ENCODE measurements at places on chromosomes 16 and 17. TPM values are rescaled to one million over a fixed set of nuclear protein-coding genes. Genes with fewer than 3 reads are reported as not detected.

KRTAP9-2 gene
- total RNA-seq, result not detected

CRYBA1 gene
- not detected for total RNA-seq

GRCh38 chr16:30621765-30622164 lies 11.6 kb upstream of the ZNF689 start:
- no peak overlapping the region for H3K27ac ChIP-seq
- no peaks in the 10 kb centered on the region for H3K36me3 ChIP-seq
- peaks cover 35% of the 10 kb centered on the region for H3K27me3 ChIP-seq

DNA sequence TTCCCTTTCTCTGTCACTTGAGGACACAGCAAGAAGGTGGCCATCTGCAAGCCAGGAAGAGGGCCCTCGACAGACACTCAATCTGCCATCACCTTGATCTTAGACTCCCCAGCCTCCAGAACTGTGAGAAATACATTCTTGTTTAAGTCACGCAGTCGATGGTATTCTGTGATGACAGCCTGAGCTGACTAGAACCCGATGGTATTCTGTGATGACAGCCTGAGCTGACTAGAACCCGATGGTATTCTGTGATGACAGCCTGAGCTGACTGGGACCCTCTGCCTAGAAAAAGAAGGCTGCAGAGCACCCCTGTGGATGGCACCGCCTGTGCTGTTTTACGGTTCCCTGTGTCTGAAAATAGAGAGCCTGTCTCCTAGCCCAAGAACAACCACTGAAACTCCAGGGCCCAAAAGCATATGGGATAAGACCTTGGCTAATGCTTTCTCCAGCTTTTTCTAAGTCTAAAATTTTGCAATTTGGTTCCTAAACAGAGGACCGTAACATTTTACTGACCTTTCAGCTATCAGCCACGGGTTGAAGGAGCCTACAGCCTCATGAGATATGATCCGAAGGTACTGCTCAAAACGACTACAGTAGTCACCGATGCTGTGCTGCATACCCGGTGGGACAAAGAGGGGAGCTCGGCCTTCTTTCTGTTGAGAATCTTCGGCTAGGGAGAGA lies 33.1 kb upstream of the PITPNM3 start:
- H3K4me3 ChIP-seq, result no peak overlapping the region
- no peaks in the 10 kb centered on the region for H3K27me3 ChIP-seq
- H3K27ac ChIP-seq, result no peak overlapping the region
- H3K4me1 ChIP-seq, result peaks cover 7% of the 10 kb centered on the region

- no peaks in the 10 kb centered on the region for H3K27me3 ChIP-seq
- H3K4me1 ChIP-seq, result no peaks in the 10 kb centered on the region
- DNase-seq, result no peak
- no peak overlapping the region for H3K4me3 ChIP-seq
- H3K27ac ChIP-seq, result no peak overlapping the region
- no peaks in the 10 kb centered on the region for H3K36me3 ChIP-seq
These were observed 476.9 kb upstream of the GOT2 start for GRCh38 chr16:59210955-59211541.

GRCh38 chr16:88486398-88487123 lies 33.5 kb downstream of the ZFPM1 start:
- H3K27me3 ChIP-seq, result no peaks in the 10 kb centered on the region
- no peak for DNase-seq
- H3K4me1 ChIP-seq, result no peaks in the 10 kb centered on the region
- H3K36me3 ChIP-seq, result peaks cover 1% of the 10 kb centered on the region
- H3K4me3 ChIP-seq, result no peak overlapping the region

DNA sequence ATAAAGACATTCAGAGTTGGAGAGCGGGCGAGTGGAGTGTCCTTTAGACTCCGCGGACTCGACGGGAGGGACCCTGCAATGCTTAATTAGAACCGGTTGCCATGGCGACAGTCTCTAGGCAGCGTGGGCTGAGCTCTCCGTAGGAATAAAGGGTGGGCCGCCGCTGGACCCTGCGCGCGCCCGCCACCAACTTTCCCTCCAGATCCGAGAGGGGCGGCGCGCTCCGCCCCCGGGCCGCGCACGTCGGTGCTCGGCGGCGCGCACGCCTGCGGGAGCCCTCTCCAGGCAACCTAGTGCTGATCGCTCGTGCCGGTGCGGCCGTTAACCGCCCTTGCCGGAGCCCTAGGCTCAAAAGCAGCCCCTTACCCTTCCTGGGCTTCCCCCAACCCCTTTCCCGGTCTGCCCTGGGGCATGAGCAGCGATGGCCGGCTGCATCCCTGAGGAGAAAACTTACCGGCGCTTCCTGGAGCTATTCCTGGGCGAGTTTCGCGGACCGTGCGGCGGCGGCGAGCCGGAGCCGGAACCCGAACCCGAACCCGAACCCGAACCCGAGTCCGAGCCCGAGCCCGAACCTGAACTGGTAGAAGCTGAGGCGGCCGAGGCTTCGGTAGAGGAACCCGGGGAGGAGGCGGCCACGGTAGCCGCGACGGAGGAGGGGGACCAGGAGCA lies at the start of gene PPM1E:
Gene PPM1E, plus strand, starts transcription at position 278 of the 669 bp plus-strand sequence.
- H3K4me3 ChIP-seq, result peak within 1 kb of the TSS; percentile 72
- no peaks in the 10 kb centered on the region for H3K36me3 ChIP-seq
- peak; percentile 62 for DNase-seq
- H3K27ac ChIP-seq, result no peak within 1 kb of the TSS
- peaks cover 76% of the 10 kb centered on the region for H3K27me3 ChIP-seq

DNA sequence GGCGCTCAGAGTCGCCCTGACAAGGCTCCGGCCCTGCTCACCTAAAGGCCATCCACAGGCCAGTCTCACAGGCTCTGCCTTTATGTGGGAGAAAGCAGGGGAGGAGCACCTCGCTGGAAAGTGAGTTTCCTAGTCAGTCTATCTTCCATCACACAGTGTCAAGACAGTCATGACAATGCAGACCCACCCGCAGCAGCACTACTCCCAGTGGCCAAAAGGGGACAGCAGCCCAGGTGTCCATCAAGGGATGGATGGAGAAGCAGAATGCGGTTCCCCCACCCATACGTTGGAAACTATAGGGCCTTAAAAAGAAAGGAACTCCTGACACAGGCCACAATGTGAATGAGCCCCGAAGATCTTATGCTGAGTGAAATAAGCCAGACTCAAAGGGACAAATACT lies 226.8 kb downstream of the ENGASE start:
- H3K27ac ChIP-seq, result no peak overlapping the region
- no peaks in the 10 kb centered on the region for H3K4me1 ChIP-seq
- no peak for DNase-seq
- H3K27me3 ChIP-seq, result peaks cover 3% of the 10 kb centered on the region

GRCh38 chr17:81983639-81984373 lies 6.4 kb downstream of the ASPSCR1 start:
- H3K4me3 ChIP-seq, result no peak overlapping the region
- DNase-seq, result no peak
- no peak overlapping the region for H3K27ac ChIP-seq
- peaks cover 8% of the 10 kb centered on the region for H3K36me3 ChIP-seq
- H3K27me3 ChIP-seq, result no peaks in the 10 kb centered on the region

- H3K4me1 ChIP-seq, result no peaks in the 10 kb centered on the region
- H3K27ac ChIP-seq, result no peak overlapping the region
- H3K4me3 ChIP-seq, result no peak overlapping the region
- no peaks in the 10 kb centered on the region for H3K27me3 ChIP-seq
These were observed 174.6 kb downstream of the AATF start for GRCh38 chr17:37123386-37123785.

DNA sequence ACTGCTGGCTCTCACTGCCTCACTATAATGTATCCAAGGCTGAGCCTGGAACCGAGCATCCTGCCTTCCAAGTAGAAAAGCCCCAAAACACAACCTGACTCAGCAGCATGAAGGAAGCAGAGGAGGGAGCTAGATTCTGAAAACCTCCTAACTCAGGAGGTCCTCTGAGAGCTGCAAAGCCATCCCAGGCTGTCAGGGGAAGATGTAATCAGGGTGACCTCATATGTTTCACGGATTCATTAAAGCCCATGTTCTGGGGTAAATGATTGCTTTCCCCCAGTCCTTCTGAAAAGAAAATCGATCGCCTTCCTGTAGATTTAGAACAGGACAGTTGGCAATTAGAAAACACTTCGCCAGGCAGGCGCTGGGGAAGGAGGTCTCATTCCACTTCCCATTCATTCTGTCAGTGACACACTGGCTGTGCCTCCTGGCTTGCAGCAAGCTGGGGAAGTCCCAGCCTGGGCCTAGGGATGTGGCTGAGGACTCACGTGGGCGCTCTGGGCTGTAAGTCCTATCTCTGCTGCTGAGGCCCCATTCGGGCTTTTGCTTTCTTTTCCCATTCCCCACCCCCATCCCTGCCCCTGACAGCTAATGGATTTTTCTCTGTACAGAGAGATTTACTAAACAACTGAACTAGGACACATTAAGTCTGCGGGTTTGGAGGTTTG lies 75.7 kb upstream of the TMEM132E start:
- H3K27ac ChIP-seq, result no peak overlapping the region
- peaks cover 17% of the 10 kb centered on the region for H3K4me1 ChIP-seq
- H3K4me3 ChIP-seq, result no peak overlapping the region
- H3K36me3 ChIP-seq, result no peaks in the 10 kb centered on the region

DNA sequence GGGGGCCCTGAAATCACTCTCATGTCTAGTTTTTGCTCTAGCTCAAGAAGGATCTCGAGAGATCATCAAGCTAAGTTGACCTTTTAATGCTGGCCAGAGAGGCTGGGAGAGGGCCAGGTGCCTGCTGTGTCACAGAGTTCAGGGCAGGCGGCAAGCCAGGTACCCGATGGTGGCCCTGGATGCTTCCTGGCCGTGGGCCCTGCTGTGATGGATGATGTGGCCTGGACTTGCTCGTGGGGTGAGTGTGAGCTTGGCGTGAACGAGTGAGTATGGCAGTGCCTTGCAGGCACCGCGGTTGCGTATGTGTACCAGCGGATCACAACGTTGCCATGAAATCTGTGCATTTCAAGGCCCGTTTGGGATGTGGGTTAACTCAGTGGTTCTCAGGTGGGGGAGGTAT lies 7.4 kb downstream of the IRF8 start:
- peaks cover 35% of the 10 kb centered on the region for H3K4me1 ChIP-seq
- H3K4me3 ChIP-seq, result no peak overlapping the region
- no peak overlapping the region for H3K27ac ChIP-seq

DNA sequence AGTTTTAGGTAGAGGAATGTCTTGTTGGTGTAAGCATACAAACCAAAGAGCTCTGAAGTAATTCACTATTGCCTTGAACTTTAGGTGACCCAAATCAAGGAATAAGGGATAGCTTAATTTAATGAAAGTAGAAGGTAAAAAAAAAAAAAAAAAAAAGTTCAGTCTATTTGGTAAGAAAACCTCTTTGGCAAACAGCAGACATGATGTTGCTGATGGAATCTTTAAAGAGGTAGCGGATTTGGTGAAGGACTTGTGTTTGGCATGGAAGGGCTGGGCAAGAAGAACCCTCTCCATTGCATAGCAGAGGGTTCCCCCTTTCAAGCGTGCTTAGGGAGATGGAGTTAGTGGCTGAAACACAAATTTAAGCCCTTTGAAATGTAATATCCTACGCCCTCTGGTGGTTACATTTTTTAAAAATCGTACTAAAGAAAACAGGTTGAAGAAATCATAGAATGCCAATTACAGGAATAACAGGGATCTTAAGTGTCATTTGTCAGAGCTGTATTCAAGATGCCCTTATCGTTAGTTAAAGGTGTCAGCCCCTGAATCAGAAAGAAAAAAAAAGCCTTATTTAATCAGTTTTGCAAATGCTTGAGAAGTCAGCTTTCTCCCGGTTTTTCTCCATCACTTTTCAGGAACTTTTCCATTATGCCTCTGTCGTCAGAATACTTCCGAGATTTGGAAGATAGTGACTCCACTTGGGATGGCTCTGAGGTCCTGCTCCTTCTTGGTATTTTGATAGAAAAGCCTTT lies 383.1 kb downstream of the KCNJ2 start:
- no peaks in the 10 kb centered on the region for H3K36me3 ChIP-seq
- DNase-seq, result no peak
- no peaks in the 10 kb centered on the region for H3K27me3 ChIP-seq
- H3K4me3 ChIP-seq, result no peak overlapping the region

- H3K27ac ChIP-seq, result no peak overlapping the region
- DNase-seq, result no peak
- no peak overlapping the region for H3K4me3 ChIP-seq
- H3K36me3 ChIP-seq, result no peaks in the 10 kb centered on the region
These were observed 61.6 kb downstream of the TNFRSF13B start for GRCh38 chr17:16910341-16910740.

DNA sequence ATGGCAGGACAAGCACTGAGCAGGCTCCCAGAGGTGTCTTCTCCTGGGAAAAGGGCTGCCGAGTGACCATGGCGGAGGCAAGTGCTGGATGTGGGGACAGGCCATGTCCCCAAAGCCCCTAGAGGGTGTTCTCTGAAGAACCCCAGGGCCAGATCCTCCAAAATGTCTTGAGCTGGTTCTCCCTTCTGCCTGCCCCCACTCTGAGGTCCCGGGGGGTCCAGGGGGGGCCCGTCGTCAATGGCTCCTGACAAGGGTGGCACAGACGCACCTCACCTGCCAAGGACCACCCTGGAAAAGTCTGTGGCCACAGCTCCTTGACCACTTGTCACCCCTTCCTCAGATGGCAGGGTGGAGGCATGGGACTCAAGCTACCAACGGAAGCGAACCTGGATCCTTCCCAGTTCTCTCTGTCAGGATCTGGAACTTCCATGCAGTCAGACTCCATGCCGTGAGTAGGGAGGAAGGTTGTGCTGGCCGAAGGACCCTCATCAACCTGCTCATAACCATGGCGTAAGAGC lies 2.3 kb upstream of the MYO1C start:
- DNase-seq, result no peak
- peaks cover 4% of the 10 kb centered on the region for H3K27me3 ChIP-seq
- peaks cover 2% of the 10 kb centered on the region for H3K36me3 ChIP-seq
- no peak overlapping the region for H3K27ac ChIP-seq
- peaks cover 19% of the 10 kb centered on the region for H3K4me1 ChIP-seq

DNA sequence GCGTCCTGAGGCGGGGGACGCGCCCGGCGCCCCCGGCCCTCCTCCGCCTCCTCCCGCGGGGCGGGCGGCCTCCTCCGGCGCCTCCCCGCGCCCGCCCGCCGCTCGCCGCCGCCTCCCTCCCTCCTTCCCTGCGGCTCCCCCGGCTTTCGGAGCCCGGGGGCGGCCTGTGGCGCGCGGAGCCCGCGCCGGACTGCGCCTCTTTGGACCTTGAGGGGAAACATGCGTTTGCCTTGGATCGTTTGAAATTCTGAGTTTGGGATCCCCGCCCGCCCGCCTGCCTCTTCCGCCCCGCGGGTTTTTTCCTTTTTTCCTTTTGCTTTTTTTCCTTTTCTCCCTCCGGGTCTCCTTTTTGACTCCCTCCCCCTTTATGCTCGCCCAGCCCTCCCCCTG lies 390 bp downstream of the ZNRF1 start:
- H3K4me1 ChIP-seq, result peaks cover 34% of the 10 kb centered on the region
- peak overlapping the region; percentile 63 for H3K27ac ChIP-seq
- H3K27me3 ChIP-seq, result peaks cover 19% of the 10 kb centered on the region
- H3K4me3 ChIP-seq, result peak overlapping the region; percentile 77
- no peak for DNase-seq

DNA sequence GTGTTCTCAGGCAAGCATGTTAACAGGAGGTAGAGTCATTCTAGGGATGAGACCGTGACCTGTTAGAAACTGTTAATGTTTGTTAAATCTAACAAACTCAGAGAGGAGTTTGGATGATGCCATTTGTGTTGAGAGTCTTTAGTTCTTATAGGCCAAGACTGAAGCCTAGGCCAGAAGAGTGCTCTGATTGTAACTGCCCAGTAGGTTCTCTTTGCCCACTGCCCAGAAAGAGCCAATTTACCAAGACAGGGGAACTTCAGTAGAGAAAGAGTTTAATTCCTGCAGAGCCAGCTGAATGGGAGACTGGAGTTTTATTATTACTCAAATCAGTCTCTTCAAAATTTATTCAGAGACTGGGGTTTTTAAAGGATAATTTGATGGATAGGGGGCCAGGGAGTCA lies 42.5 kb downstream of the ARHGAP44 start:
- H3K4me3 ChIP-seq, result no peak overlapping the region
- no peaks in the 10 kb centered on the region for H3K4me1 ChIP-seq
- H3K36me3 ChIP-seq, result no peaks in the 10 kb centered on the region
- no peaks in the 10 kb centered on the region for H3K27me3 ChIP-seq
- H3K27ac ChIP-seq, result no peak overlapping the region

Data from activated CD8-positive, alpha-beta memory T cell treated with anti-CD3 and anti-CD28 coated beads, Interleukin-2, amount 10 ng/mL, durations not matched to agents 7 days and 5 days (primary cell).